AG09309 (cell line): ENCODE measurements at places on chromosomes 11 and 22.

DNA sequence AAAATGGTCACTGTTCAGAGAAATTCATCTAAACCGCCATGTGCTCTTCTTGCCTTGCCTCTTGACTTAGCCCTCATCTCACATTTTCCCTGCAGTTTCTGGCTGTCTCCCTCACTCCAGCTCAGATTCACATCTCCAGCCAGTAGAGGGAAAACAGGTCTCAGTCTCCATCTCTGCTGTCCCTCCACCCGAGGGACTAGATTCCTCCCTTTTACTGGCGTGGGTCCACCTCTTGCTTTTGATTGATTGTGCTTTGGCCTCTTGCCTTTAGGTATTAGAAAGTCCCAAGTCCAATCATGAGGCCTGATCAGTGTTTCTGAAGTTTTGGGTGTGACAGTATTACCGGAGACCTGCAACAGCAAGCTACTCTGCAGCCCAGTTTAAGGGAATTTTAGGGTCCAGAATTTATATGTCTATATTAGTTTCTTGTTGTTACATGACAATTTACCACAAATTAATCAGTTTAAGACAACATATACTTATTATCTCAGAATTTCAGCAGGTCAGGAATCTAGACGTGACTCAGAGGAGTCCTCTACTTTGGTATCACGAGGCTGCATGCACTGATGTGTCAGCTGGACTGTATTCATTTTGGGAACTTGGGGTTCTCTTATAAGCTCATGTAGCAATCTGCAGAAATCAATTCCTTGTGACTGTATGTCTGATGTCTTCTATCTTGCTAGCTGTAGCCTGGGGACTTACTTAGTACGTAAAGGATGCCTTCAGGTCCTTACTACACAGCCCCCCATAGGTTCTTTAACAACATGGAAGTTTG is 805.2 kb upstream of the CCDC90B start:
- no peak for DNase-seq

DNA sequence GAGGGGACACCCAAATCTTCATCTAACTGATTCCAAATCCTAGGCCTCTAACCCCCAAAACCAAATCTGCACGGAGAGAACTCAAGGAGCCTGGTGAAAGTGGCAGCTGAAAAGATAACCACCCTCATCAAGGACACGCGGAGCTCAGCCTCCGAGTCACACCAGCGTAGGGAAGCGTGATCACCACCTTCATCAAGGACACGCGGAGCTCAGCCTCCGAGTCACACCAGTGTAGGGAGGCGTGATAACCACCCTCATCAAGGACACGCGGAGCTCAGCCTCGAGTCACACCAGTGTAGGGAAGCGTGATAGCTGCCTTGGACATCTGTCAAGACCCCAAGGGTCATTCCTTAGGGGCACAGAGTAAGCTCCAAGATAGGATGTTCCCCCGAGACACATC is 29.3 kb upstream of the SYT8 start:
- DNase-seq, result no peak

DNA sequence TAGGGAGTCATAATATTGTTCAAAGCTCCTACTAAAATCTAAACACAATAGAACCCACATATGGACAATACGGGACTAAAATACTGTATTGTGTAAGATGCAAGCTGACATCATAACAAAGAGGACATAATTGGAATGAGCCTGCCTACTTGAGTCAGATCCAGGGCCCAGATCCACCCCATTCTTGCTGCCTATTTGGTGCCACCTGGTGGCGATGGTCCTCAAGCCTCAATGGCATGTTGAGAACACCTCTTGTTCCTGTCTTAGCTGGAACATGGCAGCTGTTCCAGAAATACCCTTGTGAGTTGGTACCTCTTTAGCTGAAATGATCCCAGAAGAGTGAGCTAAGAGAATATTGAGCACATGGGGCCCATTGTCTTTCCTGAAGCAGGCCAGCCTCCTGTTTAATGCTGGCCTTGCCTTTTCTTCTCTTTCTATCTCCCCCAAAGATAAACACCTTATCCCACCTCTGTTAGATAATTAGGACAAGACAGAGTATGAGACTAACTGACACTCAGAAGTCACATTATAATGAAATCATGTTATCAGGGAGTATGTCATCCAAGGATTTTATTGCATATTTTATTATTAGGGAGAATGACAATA is 680.9 kb upstream of the ANO5 start:
- DNase-seq, result no peak

DNA sequence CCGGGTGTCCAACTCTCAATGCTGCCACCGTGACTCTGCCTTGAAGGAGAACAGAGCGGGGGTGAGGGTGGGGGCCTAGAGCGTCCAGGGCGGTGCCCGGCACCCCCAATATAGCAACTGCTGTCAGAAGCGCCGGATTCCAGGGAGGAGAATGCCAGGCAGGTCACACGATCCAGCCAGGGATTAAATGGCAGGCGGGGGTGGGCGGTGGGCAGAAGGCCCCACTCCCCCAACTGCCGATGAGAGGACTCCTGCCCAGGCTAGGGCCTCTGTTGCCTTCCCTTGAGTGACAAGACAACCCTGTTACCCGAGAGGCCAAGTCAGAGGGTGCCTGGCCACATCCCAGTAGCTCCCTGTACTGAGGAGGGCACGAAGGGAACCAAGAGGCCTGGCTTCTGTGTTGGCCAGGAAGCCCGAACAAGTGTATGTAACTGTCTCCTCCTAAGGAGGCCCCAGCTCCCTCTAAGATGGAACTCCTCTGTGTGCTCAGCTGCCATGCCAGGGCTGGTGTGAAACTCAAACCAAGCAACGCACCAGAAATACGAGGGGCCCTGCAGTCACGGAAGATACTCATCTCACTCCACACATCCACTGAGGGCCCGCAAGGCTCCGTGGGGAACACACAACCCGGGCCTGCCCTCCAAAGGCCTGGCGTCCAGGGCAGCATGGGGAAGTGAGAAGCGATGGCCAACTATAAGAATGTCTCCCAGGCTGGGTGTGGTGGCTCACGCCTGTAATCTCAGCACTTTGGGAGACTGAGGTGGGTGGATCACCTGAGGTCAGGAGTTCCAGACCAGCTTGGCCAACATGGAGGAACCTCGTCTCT is 3.0 kb downstream of the PACSIN3 start:
- no peak for DNase-seq

DNA sequence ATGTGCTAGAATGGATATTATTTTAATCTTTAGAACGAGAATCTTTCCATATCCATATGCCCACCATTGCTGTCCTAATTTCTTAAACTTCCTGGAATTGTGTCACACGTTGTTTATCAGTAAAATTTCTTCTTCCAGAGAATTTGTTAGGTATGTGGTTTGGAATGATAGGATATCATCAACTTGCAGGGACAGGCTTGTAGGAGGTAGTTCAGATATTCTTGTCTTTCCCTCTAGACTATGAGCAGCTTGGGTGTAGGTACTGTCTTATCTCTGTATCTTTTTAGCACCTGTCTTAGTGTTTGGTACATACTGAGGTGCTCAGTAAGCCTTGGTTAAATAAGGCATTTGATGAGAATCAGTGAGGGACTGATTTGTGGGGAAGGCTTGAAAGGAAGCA is 3.4 kb downstream of the CTNND1 start:
- DNase-seq, result no peak

GRCh38 chr11:102293873-102294601 is 23.2 kb upstream of the BIRC3 start:
- no peak for DNase-seq

DNA sequence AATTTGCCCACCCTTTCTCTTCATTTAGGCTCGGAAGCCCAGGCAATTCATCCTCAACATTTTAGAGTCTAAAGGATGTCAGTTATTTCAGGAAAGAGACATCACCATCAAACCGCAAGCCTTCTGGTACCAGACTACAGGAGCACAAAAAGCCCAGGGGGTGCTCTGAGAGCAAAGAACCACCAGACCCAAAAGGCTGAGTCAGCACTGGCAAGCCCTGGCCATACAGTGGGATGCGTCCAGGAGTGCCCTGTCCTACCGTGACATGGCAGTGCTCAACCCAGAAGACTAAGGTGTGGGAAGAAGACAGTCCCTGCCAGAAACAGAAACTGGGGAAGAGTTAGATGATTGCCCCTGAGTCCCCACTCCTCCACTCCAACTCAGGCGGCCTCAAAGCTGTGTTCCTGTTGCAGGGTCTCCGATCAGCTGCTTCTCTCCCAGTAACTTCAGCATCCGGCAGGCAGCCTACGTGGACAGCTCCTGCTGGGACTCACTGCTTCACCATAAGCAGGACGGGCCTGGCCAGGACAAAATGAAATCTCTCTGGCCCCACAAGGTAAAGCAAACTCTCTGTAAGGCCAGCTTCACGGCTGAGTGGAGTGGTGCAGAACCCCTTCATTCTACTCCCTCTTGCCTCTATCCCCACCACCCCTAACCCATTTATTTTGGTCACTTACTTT is 1.5 kb downstream of the PANX3 start:
- DNase-seq, result no peak

GRCh38 chr22:45290410-45290936 is 5.7 kb downstream of the UPK3A start:
- DNase-seq, result peak; percentile 40

- DNase-seq, result no peak
Measured at GRCh38 chr11:20360650-20361049, 2.9 kb upstream of the HTATIP2 start.

GRCh38 chr22:30694171-30694639 is 469 bp upstream of the OSBP2 start:
- no peak for DNase-seq

- no peak for DNase-seq
Measured at GRCh38 chr11:11884774-11885481, 43.2 kb downstream of the USP47 start.

DNA sequence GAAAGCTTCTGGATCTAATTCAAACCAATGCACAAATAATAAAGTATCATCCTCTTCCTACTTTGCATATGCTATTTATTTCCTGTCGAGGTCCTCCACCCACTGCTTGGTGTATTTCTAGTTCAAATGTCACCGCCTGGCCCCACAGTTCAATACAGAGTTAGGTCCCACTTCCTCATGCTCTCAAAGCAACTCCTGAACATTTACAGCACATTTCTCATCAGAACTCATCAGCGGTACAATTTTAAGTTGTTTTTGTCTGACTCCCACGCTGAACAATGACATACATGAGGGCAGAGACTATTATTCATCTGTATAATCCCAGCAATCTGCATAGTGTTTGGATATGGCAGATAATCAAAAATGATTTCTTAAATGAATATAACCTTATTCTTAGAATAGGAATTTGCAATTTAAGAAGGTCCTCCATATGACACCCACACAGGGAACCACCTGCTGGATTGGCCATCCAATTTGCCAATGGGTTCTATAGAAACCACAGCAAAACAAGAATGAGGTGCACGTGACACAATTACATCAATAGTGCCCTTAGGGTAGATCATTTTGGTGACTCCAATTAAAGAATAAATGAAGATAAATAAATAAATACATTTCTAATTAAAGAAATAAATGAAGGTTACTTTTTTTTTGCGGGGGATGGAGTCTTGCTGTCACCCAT is 54.2 kb downstream of the SLC25A17 start:
- no peak for DNase-seq

- no peak for DNase-seq
Measured at GRCh38 chr11:43681401-43681942, 934 bp downstream of the HSD17B12 start.

DNA sequence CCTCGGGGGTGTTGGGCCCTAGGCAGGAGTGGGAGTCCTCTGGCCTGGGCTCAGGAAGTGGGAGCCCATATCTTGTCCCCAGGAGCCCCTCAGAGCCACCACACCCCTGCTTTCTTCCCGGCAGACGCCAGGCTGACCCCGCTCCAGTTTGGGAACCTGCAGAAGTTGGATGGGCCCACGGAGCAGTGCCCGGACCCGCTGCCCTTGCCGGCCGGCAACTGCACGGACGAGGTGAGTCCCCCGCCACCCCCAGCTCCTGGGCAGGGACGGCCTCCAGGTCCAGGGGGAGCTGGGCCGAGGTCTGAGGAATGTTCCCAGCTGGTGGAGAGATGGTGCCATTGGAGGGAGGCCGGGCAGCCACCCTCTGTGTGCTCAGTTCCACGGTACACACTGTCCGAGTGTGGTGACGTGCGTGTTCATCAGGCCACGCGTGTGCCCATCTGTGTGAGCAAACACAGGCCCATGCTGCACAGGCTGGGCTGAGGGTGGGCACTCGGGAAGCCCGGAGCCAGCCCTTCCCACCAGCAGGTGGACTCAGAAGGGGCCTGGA is 4.8 kb downstream of the MUC5B start:
- DNase-seq, result no peak

DNA sequence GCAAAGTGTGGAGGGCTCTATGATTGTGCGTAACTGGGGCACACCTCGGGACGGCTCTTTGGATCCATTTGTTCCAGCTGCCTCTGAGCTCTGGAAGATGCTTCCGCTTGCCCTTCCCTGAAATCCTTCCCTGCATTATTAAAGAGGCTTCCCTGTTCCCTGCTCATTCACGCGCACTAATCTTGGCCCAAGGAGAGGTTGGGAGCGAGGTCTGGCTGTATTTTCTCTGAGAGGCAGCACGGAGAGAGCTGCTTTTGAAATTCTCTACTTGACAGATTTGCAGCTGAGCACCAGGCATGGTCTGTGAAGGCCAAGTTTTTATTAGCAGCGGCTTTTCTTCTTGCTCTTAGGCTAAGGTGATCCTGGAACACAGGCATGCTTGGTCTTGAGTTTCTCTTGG is 94.8 kb upstream of the NTM start:
- no peak for DNase-seq

DNA sequence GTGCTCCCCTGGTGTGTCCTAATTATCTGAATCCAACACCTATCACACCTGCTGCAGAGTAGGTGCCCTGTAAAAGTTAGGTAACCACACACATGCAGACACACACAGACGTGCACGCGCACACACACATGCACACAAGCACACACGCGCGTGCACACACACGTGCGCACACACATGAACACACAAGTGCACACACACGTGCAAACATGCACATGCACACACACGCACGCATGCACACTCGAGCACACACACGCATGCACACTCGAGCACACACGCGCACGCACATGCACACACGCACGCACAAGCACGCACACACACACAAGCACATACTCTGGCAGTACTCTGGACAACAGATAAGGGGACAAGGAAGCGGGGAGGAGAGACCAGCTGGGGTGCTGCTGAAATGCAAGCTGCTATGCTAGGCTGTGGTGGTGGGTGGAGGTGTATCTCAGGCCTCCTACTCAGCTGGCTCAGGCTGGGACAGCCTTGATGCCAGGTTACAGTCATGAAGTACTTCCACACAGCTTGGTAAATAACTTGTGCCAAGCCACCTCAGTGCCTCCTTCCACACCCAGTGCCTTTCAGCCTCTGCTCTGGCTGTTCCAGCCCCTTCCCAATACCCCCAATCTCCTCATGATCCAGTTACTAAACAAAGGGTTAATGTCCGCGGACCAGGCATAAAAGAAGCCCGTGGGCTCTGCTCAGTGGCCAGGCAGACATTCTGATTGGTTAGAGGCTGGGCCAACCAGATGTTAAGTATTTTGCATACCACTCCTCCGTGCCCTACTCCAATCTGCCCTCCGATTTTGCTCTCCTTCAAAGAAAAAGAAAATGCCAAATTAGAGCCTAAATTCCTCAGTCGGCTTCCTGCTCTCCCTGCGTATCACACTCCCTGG is 374.1 kb downstream of the TENM4 start:
- DNase-seq, result no peak

- no peak for DNase-seq
Measured at GRCh38 chr11:64765291-64765850, 5.6 kb upstream of the PYGM start.
